ENCODE measurements at places on chromosomes 7 and 10.
A peak's percentile ranks its signal among the peaks of the same experiment; 100 is the strongest.

GRCh38 chr7:101728128-101728527 is 89.3 kb upstream of the CUX1 start:
- DNase-seq, result no peak

GRCh38 chr7:37391791-37392672 is 56.6 kb downstream of the ELMO1 start:
- no peak for DNase-seq

- DNase-seq, result no peak
Measured at GRCh38 chr7:141335164-141335563, 216.0 kb upstream of the AGK start.

GRCh38 chr10:67819768-67820204 is 18.2 kb downstream of the DNAJC12 start:
- DNase-seq, result no peak

GRCh38 chr10:132420981-132421846 is 24.2 kb downstream of the PWWP2B start:
- no peak for DNase-seq

- DNase-seq, result no peak
Measured at GRCh38 chr10:269440-270074, 134.3 kb downstream of the ZMYND11 start.

- DNase-seq, result no peak
Measured at GRCh38 chr7:7672545-7673239, 32.1 kb downstream of the UMAD1 start.

GRCh38 chr10:14349081-14349480 is 18.4 kb upstream of the FRMD4A start:
- DNase-seq, result no peak

- DNase-seq, result no peak
Measured at GRCh38 chr7:117458977-117459583, 20.7 kb upstream of the CFTR start.

GRCh38 chr7:7736671-7737070 is 18.3 kb upstream of the RPA3 start:
- no peak for DNase-seq

DNA sequence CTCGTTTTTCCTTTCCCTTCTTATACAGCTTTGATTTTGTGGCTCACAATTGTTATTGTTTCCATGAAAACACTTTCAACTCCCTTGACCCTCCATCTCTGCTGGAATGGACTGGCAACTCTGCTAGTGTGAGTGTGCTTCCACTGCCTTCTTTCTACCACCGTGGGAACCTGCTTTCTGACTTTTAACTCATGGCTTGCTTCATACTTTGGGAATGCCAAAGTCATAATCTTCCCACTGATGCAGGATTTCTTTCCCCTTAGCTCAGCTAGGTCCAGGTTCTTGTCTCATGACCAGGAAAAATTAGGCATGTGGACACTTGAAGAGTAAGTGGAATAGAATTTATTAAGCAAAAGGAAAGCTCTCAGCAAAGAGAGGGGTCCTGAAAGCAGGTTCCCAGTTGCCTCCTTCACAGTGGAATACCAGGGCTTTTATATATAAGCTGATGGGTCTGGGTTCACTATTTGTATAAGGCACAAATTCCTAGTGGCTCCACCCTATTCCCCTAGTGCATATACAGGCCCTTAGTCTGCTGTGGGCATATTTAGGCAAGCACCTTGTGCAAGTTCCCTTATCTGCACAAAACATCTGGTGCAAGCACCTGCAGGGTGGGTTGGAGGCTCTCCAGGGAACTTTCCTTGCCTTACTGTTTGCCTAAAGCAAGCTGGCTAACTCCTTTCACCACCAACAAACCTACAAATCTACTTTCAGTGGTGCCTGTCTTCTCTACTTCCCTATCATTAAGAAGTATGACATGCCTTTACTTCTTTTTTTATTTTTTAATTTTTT is 119.5 kb downstream of the CFAP58 start:
- no peak for DNase-seq

DNA sequence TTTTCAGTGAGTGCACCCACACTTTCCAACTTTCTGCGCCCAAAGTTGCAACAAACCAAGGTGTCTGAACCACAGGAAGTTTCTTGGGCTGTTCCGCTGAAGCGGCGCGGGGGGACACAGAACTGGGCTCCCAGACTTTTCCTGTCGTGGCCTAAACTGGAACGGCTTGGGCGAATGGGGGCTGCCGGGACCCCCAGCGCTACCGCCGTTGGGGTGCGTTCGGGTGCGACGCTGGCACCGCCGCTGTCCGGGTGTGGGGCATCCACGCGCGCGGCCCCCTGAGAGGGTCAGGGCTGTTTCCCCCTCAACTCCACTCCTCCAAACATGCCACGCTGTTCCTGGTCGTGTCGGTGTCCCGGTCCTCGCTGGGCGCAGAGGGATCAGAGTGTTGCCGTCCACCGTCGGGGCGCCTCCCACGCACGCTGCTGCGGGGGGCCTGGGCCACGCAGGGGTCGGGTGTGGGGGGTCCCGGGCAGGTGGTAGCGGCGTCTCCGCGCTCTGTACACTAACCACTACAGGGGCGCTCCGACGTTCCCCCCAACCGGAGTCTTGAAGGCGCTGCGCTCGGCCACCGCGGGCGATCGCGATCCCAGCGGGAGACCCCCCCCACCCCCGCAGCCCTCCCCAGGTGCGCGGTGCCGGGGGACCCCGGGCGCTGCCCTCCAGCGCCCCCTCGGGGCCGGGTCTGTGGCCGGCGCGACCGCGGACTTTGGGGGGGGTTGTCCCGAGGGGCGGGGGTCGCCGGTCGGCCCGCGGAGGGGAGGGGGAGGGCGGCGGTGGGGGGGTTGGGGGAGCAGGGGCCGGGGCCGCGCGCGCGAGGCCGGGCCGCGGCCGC is 2.2 kb upstream of the CUX1 start:
- DNase-seq, result peak; percentile 87

DNA sequence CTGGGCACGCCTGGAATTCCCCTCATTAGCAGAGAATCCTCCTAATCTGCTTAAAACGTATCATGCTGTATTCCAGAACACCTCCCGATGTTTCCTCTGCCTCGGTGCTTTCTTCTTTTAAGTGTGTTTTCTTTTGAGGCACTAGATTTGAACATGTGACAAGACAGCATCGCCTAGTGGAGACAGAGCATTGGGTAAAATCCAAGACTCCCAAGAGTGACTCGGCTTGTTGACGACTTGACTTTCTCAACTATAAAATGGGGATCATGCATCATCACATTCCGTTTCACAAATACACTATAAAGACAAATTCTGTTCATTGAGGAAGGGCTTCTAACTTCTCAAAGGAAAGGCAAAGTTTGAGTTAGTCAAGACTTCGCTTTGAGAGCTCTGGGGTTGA is 105.6 kb upstream of the RNF32 start:
- DNase-seq, result no peak

- no peak for DNase-seq
Measured at GRCh38 chr10:79181227-79181626, 112.5 kb downstream of the ZMIZ1 start.

- DNase-seq, result no peak
Measured at GRCh38 chr7:127718340-127718679, 66.3 kb downstream of the SND1 start.

DNA sequence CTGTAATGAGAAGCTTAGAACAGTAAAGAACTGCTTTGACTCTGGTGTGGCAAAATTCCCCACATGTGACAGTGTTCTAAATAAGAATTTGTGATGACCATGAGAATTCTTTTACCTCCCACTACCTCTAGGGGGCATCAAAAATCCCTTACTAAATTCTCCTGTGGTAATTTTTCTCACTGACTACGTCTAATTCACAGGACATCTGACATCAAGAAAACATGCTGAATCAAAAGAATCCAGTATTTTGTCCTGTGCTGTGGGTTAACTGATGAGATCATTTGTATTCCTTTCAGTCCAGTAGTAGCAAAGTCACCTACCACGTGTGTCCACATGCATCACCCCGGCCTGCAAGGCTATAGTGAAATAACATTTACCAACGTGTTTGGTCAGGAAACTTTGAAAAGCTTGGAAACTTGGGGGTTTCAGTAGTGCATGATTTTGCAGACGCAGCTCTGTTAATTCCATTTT is 103.8 kb downstream of the ATE1 start:
- no peak for DNase-seq

DNA sequence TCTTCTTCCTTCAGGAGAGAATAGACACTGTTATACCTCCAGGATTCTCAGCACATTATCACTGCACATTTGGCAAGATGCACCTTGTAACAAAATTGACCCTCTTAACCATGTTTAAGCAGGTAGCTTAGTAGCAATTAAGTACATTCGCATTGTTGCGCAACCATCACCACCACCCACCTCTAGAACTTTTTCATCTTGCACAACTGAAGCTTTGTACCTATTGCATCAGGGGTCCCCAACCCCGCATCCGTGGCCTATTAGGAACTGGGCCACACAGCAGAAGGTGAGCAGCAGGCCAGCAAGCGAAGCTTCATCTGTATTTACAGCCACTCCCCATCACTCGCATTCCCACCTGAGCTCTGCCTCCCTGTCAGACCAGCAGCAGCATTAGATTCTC is 29.9 kb upstream of the SMURF1 start:
- no peak for DNase-seq

- DNase-seq, result no peak
Measured at GRCh38 chr7:94486216-94486615, 23.4 kb upstream of the CASD1 start.

GRCh38 chr10:81027706-81028105 is 490.0 kb downstream of the SH2D4B start:
- DNase-seq, result no peak

- no peak for DNase-seq
Measured at GRCh38 chr7:50594136-50594535, 28.9 kb upstream of the DDC start.

DNA sequence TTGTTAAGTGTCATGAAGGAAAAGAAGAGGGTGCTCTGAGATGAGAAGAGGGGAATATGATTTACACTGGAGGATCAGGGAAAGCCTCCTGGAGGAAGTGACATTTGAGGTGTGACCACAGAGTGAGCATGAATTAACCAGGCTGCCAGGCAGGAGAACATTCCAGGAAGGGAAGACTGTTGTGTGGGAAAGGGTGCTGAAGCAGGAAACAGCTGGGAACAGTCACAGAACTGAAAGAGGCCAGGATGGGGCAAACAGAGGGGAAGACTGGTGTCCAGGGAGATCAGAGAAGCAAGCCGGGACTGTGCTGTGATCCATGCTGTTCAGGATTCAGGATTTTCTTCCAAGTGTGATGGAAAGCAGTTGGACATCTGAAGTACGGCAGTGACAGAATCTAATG is 14.9 kb downstream of the HIPK2 start:
- no peak for DNase-seq

- no peak for DNase-seq
Measured at GRCh38 chr7:43083106-43083505, 29.3 kb upstream of the HECW1 start.

GRCh38 chr10:78416031-78417011 is 382.7 kb downstream of the RPS24 start:
- DNase-seq, result no peak

GRCh38 chr7:108648989-108649388 is 79.3 kb downstream of the DNAJB9 start:
- no peak for DNase-seq

DNA sequence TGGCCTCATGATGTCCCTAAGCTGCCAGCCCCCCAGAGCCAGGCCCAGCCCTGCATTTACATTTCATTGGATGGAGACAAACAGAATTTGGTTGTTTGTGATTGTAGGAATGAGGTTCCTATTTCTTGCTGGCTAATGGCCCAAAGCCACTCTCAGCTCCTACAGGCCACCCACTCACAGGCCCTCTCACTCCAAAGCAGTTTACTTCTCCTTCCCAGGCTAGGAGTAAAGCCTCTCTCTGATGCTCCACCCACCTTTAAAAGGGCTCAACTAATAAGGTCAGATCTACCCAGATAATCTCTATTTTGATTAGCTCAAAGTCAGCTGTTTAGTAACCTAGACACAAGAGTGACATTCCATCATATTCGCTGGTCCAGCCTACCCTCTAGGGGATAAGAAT is 11.2 kb upstream of the CUZD1 start:
- no peak for DNase-seq

DNA sequence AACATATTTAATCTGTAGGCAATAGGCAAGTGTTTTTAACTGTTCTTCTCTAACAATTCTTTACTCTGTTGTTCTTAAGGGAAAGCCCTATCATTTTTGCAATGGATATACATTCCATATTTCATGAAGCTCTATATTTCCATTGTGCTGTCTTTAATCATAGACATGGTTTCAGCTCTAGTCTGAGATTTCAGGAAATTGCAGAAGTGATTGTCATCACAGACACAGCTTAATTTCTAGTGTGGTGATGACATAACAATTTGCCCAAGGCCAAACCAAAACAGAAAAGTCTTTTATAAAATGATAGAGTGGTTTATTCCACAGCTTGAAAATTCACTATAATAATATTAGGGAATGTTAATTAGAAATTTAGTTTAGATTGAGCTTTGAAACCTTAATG is 494.1 kb upstream of the SEMA3A start:
- no peak for DNase-seq

DNA sequence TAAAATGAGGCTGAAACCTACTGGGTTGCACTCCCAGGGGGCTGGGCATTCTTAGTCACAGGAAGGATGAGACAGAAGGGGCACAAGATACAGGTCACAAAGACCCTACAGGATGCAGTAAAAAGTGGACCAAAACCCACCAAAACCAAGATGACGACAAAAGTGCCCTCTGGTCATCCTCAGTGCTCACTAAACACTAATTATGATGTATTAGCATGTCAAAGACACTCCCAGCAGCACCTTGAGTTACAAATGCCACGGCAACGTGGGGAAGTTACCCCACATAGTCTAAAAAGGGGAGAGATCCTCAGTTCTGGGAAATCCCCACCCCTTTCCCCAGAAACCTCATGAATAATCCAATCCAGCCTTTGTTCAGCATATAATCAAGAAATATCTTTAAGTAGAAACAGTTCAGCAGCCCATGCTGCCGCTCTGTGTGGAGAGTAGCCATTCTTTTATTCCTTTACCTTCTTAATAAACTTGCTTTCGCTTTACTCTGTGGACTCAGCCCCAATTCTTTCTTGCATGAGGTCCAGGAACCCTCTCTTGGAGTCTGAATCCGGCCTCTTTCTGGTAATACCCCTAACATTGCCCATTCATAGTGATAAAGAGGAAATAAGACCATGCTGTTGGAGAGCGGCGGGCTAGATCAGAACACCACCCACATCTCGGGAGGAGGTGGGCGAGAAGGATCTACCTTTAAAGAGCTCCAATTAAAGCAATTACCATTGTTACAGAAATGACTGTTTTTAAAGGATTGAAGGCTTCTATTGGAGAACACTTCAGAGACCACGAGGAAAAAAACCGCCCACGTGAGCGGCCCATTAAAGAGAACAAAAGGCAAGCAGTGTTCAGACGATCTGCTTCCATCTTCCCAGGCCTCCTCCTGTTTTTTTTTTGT is 170.9 kb downstream of the USP6NL start:
- DNase-seq, result no peak

DNA sequence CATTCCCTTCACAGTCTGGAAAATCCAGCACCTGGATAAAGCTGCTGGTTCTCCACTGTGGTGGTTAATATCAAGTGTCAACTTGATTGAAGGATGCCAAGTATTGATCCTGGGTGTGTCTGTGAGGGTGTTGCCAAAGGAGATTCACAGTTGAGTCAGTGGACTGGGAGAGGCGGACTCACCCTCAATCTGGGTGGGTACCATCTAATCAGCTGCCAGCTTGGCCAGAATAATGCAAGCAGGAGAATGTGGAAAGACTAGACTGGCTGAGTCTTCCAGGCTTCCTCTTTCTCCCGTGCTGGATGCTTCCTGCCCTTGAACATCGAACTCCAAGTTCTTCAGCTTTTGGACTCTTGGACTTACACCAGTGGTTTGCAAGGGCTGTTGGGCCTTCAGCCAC is 48.4 kb downstream of the C10orf143 start:
- DNase-seq, result no peak

GRCh38 chr7:78924581-78924980 is 528.9 kb downstream of the MAGI2 start:
- DNase-seq, result no peak

- DNase-seq, result peak; percentile 28
Measured at GRCh38 chr10:47276576-47277351, 23.2 kb upstream of the GDF10 start.
